ENCODE measurements at places on chromosomes 11 and 22.

DNA sequence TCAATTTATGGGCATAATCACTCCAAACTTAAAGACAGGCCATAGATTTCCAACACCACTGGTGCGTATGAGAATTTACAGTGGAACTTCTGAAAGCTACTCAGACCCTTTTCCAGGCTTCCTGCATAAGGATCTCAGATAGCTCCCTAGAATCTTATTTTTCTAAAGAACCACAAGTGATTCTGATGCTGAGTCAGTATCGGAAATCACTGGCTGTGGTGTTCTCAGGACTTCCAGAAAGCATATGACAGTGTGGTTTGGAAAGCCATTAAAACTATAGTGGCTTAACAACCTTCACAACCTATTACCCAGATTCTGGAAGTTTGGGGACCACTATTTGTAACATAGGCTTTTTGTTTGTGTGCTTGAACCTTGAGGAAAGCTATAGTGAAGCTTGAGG, 756.0 kb downstream of the DLG2 start:
- DNase-seq = no peak

DNA sequence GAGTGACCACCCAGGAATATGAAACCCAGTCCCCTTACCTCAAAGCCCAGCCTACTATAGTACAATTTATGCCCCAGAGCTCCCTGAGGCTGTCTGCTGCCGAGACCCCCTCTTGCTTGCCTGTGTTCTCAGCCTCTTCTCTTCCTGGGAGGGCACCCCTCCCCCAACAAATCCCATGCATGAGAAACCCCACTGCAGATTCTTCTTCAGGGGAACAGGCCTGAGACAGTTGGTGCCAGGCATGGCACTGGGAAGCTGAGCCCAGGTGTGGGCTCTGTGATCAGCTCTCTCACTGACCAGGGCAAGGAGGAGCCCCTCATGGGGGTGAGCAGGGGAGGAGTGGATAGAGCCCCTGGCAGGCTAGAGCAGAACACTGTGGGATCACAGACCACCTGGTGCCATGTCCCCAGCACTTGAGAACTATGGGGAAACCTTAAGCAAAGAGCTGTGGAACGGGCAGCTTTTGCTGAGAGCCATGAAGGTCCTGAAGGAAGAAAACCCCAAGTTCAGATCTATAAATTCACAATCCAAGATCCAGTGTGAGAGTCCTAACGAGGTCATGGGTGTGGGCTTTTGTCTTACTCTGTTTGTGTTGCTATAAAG, 46.5 kb upstream of the TH start:
- DNase-seq = no peak

DNA sequence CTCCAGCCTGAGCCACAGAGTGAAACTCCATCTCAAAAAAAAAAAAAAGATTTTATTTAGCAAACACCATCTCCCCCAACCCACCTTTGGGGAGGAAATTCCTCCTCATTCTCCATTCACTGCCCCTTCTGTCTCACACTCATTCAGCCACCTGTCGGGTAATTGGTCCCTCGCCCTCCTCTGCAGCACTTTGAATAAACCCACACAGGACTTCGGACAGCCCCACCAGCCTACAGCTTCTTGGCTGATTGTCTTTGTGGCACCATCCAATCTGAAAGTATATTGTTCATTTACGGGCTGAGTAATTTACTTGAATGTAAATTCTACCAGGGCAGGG, 7.5 kb upstream of the GGA1 start:
- DNase-seq = no peak

- DNase-seq = no peak
Measured at GRCh38 chr11:6438979-6439571, 1.7 kb downstream of the HPX start.

DNA sequence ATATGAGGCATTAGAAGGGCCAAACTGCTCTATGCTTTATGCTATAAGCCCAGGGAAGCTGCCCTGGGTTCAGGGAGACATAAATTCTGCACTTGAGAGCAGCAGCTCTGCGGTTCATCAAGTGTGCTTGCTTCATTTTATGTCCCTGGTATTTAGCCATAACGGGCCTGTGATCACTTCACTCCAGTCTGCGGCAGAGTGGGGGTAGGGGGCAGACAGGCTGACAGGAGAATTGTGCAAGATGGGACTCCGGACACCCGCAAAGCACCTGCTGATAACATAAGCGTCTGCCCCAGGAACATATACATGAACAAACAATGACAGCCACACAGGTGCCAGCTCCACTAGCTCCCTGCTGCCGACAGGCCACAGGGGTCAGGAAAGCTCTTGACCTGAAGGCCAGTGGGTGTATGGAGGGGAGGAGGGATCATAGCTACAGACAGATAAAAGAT, 56.1 kb downstream of the SMCO4 start:
- DNase-seq = no peak

GRCh38 chr11:76551400-76551799, 106.6 kb downstream of the EMSY start:
- no peak for DNase-seq

DNA sequence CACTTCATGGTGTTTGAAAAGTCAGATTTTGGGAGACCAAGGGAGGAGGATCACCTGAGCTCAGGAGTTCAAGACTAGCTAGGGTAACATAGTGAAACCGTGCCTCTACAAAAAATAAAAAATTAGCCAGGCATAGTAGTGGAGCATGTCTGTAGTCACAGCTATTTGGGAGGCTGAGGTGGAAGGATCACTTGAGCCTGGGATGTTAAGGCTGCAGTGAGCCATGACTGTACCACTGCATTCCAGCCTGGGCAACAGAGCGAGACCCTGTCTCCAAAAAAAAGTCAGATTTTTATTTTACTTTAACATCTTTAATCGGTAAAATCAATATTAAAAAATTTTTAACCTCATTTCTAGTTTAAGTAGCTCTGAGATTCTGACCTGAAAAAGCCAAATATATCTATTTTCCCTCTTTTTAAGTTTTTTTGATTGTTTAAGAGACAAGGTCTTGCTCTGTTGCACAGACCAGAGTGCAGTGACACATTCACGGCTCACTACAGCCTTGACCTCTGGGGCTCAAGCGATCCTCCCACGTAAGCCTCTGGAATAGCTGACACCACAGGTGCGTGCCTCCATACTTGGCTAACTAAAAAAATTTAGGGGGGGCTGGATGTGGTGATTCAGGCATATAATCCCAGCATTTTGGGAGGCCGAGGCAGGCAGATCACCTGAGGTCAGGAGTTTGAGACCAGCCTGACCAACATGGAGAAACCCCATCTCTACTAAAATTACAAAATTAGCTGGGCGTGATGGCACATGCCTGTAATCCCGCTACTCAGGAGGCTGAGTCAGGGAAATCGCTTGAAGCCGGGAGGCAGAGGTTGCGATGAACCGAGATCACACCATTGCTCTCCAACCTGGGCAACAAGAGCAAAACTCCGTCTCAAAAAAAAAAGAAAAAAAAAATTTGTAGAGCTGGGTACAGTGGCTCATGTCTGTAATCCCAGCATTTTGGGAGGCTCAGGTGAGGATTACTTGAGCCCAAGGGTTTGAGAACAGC, 48.4 kb downstream of the SFI1 start:
- no peak for DNase-seq

DNA sequence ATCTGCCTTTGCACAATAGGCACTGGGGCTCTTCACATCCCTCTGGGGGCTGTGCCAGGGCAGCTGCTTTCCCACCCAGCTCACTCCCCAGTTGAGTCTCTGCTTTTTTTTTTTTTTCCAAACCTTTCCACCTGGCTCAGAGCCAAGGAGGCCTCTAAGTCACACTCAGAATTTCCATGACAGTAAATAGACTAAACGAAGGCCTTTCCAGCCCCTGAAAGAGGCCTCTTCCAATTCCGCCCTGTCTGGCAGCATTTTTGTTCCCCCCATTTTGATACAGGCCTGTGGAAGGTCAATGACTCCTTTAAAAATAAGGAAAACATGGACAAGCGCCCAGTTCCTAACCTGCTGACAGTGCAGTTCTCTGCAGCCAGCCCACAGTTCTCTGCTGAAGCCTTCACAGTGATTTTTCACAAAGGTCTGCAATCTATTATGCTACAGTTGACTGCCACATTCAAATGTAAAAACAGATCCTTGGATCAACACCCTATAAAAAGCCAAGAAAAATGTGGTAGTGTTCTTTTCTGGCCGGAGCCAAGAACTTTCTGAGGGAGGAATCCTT, 107.5 kb upstream of the SESN3 start:
- DNase-seq = no peak

DNA sequence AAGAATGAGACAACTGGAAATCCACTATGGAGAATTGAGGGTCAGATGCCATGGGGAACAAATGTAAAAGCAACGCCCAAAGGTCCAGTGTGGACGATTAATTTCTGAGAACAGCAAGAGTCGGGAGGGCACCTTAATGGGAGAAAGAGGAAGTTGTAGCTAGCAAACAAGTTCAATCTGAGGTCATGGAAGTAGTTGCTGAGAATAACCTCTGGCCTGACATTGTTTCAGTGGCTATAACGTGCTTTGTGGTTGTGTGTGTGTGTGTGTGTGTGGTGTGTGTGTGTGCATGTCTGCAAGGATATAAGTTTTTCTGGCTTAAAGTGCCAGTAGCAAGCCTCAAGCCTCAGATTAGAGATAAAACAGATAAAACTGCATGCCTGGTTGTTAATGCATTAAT, 1630.1 kb upstream of the TENM4 start:
- no peak for DNase-seq

- DNase-seq = no peak
Measured at GRCh38 chr11:6427516-6427915, 8.6 kb upstream of the APBB1 start.

GRCh38 chr11:84558085-84558905, 1068.8 kb downstream of the DLG2 start:
- DNase-seq = no peak

- no peak for DNase-seq
Measured at GRCh38 chr22:20526628-20527355, 19.4 kb downstream of the MED15 start.

- no peak for DNase-seq
Measured at GRCh38 chr22:31639436-31640039, 22.5 kb downstream of the PISD start.

DNA sequence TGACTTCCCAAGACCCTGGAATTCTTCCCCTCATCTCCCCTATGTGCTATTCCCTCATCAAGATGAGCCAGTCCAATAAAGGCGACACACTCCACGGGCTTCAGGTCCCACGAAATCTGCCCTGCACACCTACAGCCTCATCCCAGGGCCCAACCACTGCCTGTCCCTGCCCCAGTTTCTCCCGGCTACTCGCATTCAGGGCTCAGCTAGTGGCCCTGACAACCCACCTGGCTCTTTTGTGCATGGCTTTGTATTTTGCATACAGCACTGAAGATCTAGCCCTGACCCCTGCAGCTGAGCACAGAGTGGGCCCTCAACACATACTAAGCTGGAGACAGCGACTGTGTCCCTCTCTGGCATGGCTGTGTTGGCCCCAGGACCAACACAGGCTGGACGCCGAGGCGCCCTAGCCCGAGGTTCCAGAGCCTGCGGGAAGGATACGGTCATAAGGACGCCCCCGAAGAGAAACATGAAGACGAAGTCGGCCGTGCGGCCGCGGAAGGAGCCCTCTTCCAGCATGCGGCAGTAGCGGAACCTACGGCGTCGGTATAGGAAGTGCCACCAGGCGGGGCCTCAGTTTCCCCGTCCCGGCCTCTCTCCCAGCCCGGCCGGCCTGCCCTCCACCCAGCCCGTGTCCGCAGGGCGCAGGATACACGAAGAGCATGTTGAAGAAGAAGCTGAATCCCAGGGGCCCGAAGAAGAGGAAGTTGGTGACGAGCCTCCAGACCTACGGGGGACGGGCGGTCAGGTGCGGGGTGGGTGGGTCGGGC, 710 bp downstream of the DERL3 start:
- no peak for DNase-seq

DNA sequence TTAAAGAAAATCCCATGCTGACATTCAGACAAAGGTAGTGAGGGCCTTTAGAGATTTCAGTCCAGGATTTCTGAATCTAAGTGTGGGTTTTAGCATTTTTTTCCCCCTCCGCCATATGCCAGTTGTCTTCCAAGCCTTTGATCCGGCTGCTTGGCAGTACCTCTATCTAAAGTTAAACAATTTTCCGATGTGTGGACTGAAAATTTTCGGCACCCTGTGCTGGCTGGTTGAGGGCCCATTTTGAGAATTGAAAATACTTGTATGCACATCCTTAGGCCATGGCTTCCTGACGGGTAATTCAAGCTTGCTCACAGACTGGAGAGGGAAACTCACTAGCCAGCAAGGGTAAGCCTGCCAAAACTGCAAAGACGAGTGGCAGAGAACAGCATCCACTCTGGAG, 131.9 kb upstream of the NARS2 start:
- DNase-seq = no peak
